ENCODE measurements at places on chromosomes 2 and 18.
A peak's percentile ranks its signal among the peaks of the same experiment; 100 is the strongest.

GRCh38 chr18:32258148-32258547, 68.3 kb downstream of the MEP1B start:
- no peak for DNase-seq

- DNase-seq: no peak
Observed at GRCh38 chr18:36025025-36025424, 42.3 kb downstream of the RPRD1A start.

DNA sequence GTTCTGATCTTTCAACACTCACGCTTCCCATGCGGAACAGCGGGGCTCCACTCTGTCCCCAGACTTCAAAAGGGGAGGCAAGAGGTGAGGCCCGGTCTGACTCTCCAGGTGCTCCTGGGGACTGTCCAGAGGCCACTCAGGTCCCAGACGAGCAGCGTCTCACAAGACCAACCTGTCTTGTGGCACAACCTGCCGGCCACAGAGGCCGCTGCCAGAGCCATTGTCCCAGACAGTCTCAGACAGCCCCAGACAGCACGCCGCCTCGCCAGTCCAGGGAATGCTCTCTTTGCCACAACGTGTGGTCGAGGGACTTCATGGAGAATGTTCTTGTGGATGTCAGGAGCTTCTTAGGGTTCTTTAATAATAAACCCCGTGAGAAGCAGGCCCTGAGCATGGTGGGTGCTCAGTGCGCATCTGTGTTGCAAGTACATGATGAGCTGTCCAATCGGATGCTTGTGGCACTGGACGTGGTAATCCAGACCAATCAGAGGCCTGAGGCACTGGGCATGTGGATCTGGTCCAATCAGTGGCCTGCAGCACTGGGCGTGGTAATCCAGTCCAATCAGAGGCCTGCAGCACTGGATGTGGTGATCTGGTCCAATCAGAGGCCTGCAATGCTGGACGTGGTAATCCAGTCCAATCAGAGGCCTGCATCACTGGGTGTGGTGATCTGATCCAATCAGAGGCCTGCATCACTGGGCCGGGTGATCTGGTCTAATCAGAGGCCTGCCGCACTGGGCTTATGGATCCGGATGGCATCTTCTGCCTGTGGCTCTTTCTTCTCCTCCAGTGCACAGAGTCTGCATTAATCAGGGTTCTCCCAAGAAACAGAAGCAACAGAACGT, 76.4 kb downstream of the TMEM18 start:
- DNase-seq: no peak

DNA sequence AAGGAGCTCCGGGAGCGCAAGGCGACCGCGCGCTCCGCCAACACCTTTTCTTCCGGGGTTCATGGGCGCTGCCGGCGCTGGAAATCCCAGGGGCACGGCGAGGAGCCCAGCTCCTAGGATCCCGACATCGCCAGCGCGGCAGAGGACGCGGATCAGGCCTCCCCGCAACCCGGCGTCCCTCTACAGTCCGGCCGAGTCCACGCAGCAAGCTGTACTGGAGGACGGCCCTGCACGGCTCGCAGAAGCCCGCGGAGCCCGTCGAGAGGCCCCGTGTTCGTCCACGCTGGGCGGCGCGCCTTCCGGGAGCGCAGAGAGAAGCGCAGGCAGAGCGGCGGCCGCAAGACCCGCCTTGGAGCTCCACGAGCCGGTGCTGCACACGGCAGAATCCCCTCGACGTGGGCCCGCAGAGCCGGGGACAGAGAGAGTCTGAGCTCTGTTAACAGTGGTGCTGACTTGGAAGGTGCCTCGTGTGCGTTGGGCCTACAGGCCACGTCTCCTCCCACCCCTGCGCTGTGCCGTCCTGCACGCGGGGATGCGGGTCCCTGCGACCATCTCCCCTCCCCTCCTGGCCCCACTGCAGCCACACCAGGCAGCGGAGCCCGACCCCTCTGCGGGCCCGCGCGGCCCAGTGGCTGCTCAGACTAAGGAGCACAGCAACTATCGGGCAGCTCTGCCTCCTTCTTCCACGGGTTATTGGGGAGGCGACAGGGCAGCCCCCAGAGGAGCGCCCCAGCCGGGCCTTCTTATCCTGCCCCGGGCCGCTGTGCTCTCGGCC, 28.1 kb upstream of the PTPN2 start:
- DNase-seq: peak; percentile 27

- DNase-seq: no peak
Observed at GRCh38 chr2:203662487-203662886, 44.0 kb upstream of the CD28 start.

DNA sequence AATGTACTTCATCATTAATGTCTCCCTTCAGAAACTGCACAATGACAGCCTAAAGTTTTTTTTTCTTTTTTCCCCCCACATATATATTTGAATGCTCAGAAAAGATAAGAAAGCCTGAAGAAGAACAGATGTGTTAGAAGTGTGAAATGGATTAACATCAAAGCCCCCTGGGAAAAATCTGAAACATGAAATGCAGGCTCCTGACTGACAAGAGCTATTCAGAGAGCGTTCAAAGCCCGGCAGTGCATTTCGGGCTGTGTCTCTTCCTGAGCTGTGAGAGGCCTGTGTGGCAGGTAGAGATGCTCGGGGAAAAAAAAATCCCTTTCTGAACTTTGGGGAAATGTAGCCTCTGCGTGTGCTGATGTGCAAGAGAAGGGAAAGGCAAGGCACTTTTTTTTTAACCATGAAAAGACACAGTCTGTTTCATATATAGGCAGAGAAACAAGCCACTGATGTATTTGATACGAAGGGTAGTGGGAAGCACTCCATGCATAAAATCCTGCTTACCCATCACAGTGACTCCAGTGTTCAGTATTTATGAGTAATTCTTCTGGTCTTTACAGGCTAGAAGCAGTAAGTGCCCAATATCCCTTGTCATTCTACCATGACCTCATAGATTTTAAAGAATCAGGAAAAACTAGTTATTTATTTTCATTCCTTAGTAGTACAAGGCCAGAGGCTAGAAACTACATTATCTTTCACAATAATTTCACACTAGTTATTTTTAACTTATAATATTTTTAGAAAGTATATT, 1574.2 kb upstream of the PIK3C3 start:
- peak; percentile 25 for DNase-seq
